ENCODE measurements at places on chromosomes 4 and X. TPM values are rescaled to one million over a fixed set of nuclear protein-coding genes. Genes with fewer than 3 reads are reported as not detected.

Gene ZFP92
- total RNA-seq, result 0.18 TPM

Gene XAGE1A
- not detected for total RNA-seq

Gene ARHGAP10
- total RNA-seq, result 14.5 TPM

DNA sequence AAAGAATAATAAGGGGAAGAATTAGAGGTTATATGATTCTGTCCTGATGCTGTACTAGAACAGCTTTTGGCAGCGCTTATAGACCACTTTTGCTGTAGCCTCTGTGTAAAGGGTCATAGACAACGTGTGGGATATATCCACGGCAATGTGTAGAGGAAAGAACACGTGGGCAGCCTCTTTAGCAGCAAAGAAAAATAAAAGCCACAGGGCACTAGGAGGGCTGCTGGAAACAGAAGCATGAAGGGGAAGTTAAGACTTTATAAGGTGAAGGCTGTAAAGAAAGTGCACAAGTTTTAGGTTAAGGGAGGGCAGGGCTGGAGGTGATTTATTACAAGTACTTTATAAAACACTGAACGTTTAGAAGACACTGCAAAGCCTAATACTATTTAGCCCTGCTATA is 20.1 kb upstream of the PHEX start:
- no peak for DNase-seq
